ENCODE measurements at places on chromosomes 16 and 17.

- peak; percentile 86 for ATAC-seq
Observed at GRCh38 chr17:77208217-77208808, 67.5 kb downstream of the SEC14L1 start.

GRCh38 chr17:55584055-55584685 lies 72.9 kb upstream of the SMIM36 start:
- ATAC-seq: no peak

- no peak for ATAC-seq
Observed at GRCh38 chr16:30755955-30756780, 5.7 kb downstream of the CFAP119 start.

DNA sequence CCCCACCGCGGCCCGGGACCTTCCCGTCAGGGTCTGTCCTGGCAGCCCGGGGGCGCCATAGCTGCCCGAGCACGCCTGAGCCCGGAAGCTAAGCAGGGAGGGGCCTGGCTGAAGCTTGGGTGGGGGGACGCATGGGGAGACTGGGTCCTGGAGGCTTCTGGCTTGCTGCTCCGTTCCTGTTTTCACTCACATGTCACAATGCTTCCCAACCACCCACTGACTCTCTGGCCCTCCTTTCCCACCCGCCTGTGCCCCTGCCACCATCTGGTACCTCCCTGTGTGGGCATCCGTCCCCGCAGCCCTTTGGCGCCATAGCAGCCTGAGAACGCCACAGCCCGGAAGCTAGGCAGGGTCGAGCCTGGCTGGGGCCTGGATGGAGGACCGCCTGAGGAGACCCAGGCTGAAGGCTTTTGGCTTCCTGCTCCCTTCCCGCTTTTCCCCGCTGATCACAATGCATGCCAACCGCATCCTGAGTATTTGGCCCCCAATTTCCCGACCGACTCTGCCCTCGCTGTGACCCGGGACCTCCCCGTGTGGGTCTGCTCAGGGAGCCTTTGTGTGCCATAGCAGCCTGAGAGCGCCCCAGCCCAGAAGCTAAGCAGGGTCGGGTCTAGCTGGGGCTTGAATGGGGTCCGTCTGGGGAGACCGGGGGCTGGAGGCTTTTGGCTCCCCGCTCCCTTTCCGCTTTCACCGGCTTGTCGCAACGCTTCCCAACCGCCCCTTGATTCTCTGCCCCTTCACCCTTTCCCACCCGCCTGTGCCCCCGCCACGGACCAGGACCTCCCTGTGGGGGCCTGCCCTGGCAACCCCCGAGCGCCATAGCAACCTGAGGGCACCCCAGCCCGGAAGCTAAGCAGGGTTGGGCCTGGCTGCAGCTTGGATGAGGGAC lies 2290.1 kb downstream of the TP53TG3F start:
- ATAC-seq: no peak

DNA sequence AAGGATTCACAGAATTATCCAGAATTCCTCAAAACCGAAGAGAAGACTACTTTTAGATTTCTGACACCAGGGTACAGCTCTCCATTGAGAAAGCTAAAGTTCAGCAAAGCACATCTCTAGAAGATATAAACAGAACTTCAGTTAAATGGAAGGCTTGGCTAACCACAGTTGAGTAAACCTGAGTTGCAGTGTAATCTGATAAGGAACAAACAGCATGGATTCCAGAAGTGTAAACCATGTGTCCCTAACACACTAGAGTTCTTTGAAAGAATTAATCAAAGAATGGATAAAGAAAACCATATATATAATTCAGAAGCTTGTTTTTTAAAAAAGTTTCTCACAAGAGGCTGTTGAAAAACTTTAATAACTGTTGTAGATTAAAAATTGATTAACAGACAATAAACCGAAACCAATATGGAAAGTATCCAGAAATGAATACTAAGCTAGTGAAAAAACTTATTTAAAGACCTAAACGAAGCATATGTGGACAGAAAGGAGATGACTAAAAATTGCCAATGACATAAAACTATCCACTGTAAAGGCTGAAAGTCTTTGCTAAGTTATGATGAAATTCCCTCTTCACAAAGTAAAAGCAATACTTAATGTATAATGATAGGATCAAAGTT lies 4.3 kb downstream of the RNF43 start:
- ATAC-seq: no peak

DNA sequence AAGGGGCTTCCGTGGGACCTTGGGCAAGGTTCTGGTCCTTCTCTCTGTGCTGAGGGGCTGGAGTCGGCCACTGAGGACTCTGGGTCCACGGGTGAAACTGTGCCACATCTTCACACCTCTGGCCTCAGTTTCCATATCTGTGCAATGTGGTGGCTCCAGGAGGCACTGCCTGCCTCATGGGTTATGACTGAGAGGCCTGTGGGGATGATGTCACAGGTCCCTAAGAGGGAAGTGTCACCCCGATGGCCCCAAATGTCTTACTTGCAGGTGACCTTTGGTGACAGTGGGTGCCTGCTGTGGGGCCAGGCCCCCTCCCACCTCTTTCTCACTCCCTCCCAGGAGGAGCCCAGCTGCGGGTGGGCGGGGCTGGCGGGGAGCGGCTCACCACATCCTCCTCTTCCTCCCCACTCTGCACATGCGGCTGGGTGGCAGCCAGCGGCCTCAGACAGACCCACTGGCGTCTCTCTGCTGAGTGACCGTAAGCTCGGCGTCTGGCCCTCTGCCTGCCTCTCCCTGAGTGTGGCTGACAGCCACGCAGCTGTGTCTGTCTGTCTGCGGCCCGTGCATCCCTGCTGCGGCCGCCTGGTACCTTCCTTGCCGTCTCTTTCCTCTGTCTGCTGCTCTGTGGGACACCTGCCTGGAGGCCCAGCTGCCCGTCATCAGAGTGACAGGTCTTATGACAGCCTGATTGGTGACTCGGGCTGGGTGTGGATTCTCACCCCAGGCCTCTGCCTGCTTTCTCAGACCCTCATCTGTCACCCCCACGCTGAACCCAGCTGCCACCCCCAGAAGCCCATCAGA lies at the start of gene IL21R:
TSS of gene IL21R (plus strand) at position 407 of the 801 bp plus-strand sequence. CDS start 27,898 bp downstream, outside the sequence.
- ATAC-seq: peak; percentile 64

DNA sequence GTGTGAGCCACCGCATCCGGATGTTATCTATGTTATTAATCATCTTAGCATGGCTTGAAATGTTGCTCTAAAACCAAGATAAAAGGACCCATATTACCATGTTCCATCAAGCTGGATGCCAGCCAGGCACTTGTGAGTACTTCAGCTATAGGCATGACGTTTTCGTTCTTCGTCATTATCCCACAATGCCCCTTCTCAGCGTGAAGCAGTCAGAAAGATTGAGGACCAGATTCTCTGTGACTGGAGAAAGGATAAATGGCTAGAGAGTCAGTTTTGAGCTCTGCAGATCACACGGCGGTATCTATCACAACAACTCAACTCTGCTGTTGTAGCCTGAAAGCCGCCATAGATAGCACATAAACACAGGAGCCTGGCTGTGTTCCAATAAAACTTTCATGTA lies 29.8 kb upstream of the LCMT1 start:
- ATAC-seq: no peak

DNA sequence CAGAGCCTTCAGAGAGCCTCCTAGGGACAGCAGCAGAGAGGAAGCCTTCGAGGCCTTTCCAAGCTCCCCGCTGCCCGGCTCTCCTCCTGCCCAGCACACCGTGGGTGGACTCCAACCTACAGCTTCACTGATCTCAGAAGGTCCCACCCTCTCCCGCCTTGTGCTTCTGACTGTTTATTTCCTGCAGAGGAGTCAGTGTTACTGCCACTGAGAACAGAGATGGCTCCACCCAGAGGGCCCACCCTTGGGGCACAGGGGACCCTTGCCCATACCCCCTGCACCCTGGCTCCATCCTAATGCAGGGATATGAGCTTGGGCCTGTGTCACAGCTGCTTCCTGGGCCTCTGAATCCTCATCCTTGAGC lies 52.8 kb upstream of the TOB1 start:
- ATAC-seq: peak; percentile 19

DNA sequence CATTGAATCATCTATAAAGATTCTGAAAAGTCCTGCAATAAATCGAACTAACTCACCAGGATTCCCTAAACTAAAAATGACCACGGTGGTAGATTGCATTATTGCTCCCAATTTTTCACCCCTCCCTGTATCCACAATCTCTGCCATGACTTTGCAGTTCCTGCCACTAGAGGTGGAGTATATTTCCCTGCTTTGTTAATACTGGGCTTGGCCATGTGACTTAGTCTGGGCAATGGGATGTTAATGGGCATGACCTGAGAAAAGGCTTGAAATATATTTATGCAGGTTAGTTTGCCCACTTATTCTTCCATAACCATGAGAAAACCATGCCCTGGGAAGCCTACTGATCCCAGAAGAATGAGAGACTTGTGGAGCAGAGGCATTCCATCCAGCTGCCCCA lies 59.1 kb downstream of the NOG start:
- no peak for ATAC-seq

DNA sequence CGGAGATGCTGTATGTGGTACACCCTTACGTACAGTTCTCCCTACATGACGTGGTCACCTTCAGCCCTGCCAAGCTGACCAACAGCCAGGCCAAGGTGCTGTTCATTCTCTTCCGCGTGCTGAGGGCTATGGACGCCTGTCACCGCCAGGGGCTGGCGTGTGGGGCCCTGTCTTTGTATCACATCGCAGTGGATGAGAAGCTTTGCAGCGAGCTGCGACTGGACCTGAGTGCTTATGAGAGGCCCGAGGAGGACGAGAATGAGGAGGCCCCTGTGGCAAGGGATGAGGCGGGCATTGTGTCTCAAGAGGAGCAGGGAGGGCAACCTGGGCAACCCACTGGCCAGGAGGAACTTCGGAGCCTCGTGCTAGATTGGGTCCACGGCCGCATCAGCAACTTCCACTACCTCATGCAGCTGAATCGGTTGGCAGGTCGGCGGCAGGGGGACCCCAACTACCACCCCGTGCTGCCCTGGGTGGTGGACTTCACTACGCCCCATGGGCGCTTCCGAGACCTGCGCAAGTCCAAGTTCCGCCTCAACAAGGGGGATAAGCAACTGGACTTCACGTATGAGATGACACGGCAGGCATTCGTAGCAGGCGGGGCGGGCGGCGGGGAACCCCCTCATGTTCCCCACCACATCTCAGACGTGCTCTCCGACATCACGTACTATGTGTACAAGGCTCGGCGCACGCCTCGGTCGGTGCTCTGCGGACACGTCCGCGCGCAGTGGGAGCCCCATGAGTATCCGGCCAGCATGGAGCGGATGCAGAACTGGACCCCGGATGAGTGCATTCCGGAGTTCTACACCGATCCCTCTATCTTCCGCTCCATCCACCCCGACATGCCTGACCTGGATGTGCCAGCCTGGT lies 1.4 kb downstream of the WDR81 start:
- ATAC-seq: no peak

DNA sequence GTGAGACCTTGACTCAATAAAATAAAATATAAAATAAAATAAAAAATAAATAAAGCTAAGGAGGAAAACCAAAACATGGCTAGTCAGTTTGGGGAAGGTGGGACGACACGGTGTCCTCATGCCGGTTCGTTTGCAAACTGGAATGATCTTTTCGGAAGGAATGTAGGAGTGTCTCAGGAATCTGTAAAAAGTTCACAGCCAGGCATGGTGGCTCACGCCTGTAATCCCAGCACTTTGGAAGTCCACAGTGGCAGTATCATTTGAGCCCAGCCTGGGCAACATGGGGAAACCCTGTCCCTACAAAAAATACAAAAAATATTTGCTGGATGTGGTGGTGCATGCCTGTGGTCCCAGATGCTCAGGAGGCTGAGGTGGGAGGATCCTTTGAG lies 14.7 kb upstream of the RPTOR start:
- no peak for ATAC-seq

- peak; percentile 98 for ATAC-seq
Observed at GRCh38 chr17:55750750-55751657, at the start of gene PCTP. Gene PCTP, plus strand, starts transcription at chr17:55751051. Its CDS starts 53 bp downstream, at chr17:55751104.

- no peak for ATAC-seq
Observed at GRCh38 chr17:28071891-28072606, 29.6 kb downstream of the NLK start.

- no peak for ATAC-seq
Observed at GRCh38 chr17:14826358-14826757, 438.8 kb downstream of the PMP22 start.

DNA sequence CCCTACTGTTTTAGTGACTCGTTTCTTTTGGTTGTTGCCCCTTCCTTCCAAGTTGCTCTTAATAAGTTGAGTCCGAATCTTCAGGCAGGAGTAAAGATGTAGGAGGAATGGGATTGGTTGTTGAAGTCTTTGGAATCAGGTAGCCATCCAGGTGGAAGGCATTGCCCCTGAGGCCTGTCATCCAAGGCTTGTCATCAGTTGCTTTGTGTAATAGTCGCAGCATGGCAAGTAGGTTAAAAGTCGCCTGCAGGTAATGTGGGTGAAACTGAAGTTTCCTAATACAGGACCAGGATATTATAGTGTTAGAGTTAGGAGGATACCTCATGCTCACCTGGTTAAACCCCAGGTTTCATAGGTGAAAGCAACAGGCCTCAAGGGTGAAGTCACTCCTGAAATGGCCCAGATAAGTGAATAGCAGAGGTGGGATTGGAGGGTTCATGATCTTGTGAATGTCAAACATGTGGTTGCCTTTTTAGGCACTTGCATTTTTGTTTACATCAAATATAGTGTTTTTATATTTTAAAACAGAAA lies 934 bp downstream of the PCTP start:
- ATAC-seq: no peak

- ATAC-seq: no peak
Observed at GRCh38 chr17:1627182-1627981, 1.3 kb downstream of the SLC43A2 start.

- ATAC-seq: no peak
Observed at GRCh38 chr17:77332034-77332971, 191.5 kb downstream of the SEC14L1 start.

GRCh38 chr17:79930877-79931816 lies 91.9 kb upstream of the CBX4 start:
- peak; percentile 12 for ATAC-seq

DNA sequence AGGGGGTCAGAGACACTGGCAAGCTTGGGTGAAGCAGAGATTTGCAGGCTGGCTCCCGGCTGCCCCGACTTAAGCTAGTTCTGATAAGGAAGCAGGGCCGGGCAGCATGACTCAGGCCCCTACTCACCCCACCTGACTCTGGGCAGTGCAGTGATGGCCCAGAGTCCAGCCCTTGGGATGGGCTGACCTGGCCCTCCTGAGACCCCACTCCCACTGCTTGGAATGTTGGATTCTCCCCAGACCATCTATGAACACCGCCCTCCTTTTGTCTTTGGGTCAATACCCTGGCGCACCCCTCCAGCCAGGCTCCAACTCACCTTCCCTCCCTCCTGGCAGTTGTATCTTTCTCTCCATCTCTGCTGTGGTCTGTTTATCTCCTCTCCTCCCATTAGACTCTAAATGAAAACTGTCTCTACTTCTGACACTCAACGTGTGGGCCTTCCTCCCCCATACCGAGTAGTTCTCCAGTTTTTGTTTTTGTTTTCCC lies 21.0 kb downstream of the LGALS3BP start:
- ATAC-seq: peak; percentile 77

DNA sequence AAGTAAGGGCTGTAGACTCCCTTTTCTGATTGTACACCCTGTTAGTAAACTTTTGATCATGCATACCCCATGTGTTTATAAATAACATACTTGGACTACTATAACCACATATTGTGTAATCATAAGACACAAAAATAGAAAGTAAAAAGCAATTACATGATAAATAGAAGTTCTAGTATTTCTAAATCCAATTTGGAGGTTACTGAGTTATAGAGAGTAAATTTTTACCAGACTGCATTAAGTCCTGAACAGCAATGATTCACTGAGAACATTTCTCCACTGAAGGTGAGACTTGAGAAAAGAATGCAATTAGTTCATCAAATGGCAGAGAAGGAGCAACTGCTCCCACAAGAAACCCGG lies 7.7 kb upstream of the TBKBP1 start:
- peak; percentile 7 for ATAC-seq

Data from SK-N-SH treated with all-trans-retinoic acid at 6 μM for 48 hours (cell line).